ENCODE measurements at places on chromosomes 13 and 19.

- H3K4me3 ChIP-seq = no peak overlapping the region
- no peaks in the 10 kb centered on the region for H3K36me3 ChIP-seq
- no peak for DNase-seq
- H3K27me3 ChIP-seq = no peaks in the 10 kb centered on the region
- H3K4me1 ChIP-seq = no peaks in the 10 kb centered on the region
- H3K27ac ChIP-seq = no peak overlapping the region
These were observed 526.1 kb downstream of the KLF12 start for GRCh38 chr13:73608157-73608516.

DNA sequence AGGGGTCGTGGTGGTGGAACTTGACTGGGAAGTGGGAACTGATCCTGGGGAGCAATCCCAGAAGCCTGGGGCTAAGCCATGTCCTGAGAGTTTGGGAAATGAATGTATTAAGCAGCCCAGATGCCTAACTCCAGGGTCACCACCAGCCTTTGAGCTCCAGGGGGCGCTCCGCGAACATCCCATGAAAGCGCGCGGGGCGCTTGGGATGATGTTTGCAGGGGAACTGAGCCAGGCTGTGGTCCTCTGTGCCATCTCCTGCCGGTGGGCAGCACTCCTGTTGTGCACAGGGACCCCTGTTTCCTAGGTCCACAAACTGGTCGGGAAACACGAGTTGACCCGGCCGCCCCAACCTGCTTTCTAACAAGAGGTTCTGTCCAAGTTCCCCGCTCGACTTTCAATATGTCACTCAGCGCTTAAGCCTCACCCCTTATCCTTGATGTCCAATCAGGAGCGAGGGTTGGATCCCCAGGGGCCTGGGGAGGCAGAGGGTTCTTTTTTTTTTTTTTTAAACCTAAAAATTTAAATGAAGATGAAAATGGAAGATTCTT lies 14.4 kb downstream of the LEUTX start:
- H3K36me3 ChIP-seq = no peaks in the 10 kb centered on the region
- no peaks in the 10 kb centered on the region for H3K4me1 ChIP-seq
- peak overlapping the region; percentile 59 for H3K4me3 ChIP-seq
- H3K27ac ChIP-seq = no peak overlapping the region
- peak; percentile 88 for DNase-seq
- H3K27me3 ChIP-seq = no peaks in the 10 kb centered on the region

DNA sequence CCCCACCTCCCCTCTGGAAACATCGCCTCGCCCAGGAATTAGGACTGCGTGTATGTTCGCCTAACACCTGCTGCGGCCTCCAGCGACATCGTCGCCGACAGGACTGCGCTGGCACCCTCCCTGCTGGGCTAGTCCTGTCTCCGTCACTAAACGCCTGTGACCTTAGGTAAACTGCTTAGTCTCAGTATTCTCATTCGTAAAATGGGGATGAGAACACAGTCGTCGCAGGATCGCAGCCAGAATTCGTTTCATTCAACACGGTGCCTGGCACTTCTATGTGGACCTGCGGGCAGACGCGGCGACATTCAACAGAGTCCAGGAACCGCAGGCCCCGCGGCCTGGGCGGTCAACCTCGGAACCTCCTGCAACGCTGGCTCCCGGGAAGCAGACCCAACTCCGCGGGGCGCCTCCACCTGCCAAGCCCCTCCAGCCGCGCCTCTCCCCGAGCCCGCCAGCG lies 485 bp downstream of the CRYL1 start:
- no peaks in the 10 kb centered on the region for H3K36me3 ChIP-seq
- H3K27ac ChIP-seq = peak overlapping the region; percentile 79

- no peaks in the 10 kb centered on the region for H3K4me1 ChIP-seq
- no peaks in the 10 kb centered on the region for H3K36me3 ChIP-seq
- no peak overlapping the region for H3K27ac ChIP-seq
These were observed 754.5 kb upstream of the MIR17HG start for GRCh38 chr13:90592943-90593342.

DNA sequence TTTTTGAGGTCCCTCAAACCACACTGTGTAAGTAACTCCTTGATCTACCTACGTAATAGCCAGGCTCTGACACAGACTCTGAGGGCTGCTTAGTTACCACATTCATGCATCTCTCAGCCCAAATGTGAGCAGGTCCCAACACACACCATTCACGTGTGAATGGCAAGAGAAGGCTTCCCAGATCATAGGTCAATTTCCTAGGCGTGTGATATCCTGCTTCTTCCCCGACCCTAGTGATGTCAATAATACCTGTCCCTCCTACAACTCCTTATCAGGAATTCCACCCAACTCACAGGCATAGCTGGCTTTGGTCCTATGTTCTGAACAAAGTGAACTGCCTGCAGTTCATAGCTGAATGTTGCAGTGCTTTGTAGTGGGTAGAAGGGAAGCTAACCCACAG lies 334.5 kb downstream of the RFC3 start:
- H3K4me3 ChIP-seq = no peak overlapping the region
- no peak for DNase-seq
- no peaks in the 10 kb centered on the region for H3K36me3 ChIP-seq
- H3K27ac ChIP-seq = no peak overlapping the region
- no peaks in the 10 kb centered on the region for H3K27me3 ChIP-seq

DNA sequence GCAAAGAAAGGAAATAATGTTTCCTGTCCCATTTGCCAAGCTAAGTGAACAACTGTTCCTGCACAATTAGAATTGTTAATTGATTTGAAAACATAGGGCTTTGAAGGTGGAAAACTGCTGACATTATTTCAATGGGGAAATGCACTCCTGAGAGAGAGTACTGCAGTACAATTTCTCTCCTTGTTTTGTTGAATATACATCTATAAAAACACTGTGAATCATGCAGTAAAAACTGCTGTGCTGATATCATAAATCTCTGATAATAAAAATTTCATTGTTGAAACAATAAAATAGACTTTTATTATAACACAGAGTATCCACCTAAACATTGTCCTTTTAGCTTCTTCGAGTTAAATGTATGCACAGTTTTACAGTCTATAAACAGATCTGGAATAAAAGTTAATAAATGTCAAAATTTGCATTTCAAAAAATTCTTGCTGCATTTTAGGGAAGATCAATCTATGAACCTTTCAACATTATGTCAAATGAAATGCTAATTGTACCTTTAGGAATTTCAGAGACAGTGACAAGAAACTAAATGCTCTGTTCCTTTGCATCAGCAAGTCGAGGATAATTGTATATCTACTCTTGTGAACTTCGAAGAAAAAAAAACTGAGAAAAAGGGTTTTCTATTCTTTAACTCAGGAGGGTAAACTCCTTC lies 328.2 kb upstream of the DACH1 start:
- no peak for DNase-seq
- no peaks in the 10 kb centered on the region for H3K27me3 ChIP-seq
- H3K36me3 ChIP-seq = no peaks in the 10 kb centered on the region
- no peaks in the 10 kb centered on the region for H3K4me1 ChIP-seq
- no peak overlapping the region for H3K4me3 ChIP-seq

GRCh38 chr19:35592226-35592625 lies 6.3 kb downstream of the PMIS2 start:
- H3K4me1 ChIP-seq = no peaks in the 10 kb centered on the region
- no peaks in the 10 kb centered on the region for H3K36me3 ChIP-seq
- peak; percentile 25 for DNase-seq
- H3K4me3 ChIP-seq = no peak overlapping the region

- H3K27ac ChIP-seq = no peak overlapping the region
- H3K4me3 ChIP-seq = no peak overlapping the region
- no peak for DNase-seq
- no peaks in the 10 kb centered on the region for H3K27me3 ChIP-seq
- no peaks in the 10 kb centered on the region for H3K36me3 ChIP-seq
These were observed 374.9 kb downstream of the SPRY2 start for GRCh38 chr13:79966059-79966458.

DNA sequence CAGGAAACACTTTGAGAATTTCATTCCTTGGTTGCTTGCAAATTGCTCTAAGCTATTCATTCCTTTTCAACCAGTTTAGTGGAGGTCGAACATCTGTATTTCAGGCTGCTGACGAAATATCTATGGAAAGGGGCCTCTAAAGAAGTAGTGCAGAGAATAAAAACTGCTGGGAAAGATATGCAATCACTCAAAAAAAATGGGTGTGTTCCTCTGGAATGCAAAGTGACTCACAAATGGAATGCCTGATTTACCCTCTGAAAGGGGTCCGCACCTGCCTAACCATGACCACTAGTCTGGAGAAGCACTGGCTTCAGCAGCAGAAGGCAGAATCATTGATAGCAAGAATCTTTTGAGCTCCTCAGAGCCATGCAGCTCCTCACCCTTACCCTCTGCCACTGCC lies 129.4 kb downstream of the PCDH9 start:
- no peaks in the 10 kb centered on the region for H3K36me3 ChIP-seq
- DNase-seq = no peak
- no peaks in the 10 kb centered on the region for H3K4me1 ChIP-seq
- H3K27ac ChIP-seq = no peak overlapping the region
- H3K4me3 ChIP-seq = no peak overlapping the region

- DNase-seq = peak; percentile 42
- no peaks in the 10 kb centered on the region for H3K4me1 ChIP-seq
- H3K27ac ChIP-seq = no peak overlapping the region
- H3K27me3 ChIP-seq = no peaks in the 10 kb centered on the region
These were observed 22.0 kb downstream of the MUC16 start for GRCh38 chr19:8988204-8988603.

GRCh38 chr13:46639033-46639981 lies 86.3 kb downstream of the LRCH1 start:
- no peak overlapping the region for H3K4me3 ChIP-seq
- H3K36me3 ChIP-seq = no peaks in the 10 kb centered on the region
- H3K27me3 ChIP-seq = no peaks in the 10 kb centered on the region
- DNase-seq = no peak

GRCh38 chr19:35801828-35802227 lies 10.8 kb downstream of the PRODH2 start:
- H3K27ac ChIP-seq = no peak overlapping the region
- no peaks in the 10 kb centered on the region for H3K27me3 ChIP-seq
- H3K36me3 ChIP-seq = no peaks in the 10 kb centered on the region
- no peak for DNase-seq
- no peaks in the 10 kb centered on the region for H3K4me1 ChIP-seq
- no peak overlapping the region for H3K4me3 ChIP-seq

DNA sequence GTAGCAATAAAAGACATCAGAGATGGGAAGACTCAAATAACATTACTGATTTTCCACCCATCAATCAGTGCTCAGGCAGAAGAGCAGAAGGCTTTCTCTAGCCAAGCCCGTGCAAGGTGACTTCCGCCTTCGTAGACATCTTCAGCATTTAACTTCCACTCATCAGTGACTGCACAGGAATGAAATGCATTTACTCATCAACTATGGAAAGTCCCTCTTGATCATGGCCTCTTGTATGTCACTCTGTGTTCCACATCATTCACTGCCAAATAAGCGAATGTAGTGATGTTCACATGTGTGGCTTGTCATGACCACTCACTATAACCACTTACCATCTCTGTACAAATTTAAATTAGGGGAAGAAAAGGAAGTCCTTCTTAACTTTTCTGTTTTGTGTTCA lies 49.4 kb downstream of the SACS start:
- H3K36me3 ChIP-seq = no peaks in the 10 kb centered on the region
- H3K27me3 ChIP-seq = no peaks in the 10 kb centered on the region
- DNase-seq = no peak
- peaks cover 6% of the 10 kb centered on the region for H3K4me1 ChIP-seq

DNA sequence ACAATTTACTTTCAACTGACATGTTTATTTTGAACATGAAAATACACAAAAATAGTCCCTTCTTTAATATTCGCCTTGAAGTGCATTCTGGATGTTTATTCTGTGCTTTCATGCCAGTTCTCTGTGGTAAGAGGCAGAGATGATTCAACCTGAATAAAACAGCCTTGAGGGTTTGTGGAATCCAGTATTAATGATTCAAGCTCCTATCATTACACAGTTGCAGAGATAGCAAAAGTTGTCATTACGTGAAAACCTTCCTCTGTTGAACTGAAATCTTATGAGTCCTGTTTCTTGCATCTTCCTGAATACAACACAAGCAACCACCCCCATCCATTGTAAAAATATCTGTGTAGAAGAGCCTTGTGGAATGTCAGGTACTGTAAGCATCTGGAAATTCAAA lies 142.3 kb upstream of the HTR2A start:
- H3K4me1 ChIP-seq = no peaks in the 10 kb centered on the region
- no peaks in the 10 kb centered on the region for H3K36me3 ChIP-seq
- no peak overlapping the region for H3K27ac ChIP-seq
- H3K4me3 ChIP-seq = no peak overlapping the region
- H3K27me3 ChIP-seq = no peaks in the 10 kb centered on the region

DNA sequence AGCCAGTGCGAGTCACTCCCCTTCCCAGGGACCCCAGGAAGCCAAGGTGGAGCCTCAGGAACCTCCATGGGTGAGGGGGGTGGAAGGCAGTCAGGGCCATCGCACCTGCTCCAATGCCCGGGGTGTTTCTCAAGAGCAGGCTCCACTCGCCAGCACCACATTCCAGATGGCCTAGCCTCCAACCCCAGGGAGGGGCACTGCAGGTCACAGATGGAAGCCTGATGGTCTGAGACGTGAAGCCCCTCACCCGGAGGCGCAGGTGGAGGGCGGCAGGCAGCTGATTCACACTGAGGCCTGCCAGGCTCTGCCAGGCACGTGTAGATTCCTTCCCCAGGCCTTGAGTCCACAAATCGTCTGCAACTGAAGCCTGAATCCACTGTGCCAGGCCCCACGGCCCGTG lies 23.0 kb upstream of the ISYNA1 start:
- no peak overlapping the region for H3K4me3 ChIP-seq
- peaks cover 41% of the 10 kb centered on the region for H3K4me1 ChIP-seq
- peak overlapping the region; percentile 7 for H3K27ac ChIP-seq

DNA sequence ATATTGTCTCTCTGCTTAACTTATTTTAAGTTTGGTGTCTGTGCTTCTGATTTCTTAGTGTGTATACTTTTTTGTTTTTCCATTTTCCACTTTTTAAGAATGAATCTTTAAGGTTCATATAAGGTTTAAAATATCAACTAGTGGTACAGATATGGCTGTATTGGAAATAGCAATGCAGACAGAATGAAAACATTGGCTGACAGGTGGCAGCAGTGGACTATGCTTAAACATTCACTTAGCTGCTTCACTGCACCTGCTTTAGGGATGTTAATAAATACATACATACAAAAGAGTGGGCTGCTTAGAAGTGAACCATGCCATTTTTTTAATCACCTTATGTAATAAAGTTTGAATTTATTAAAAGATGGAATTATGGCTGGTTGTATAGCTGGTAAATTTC lies 27.3 kb downstream of the TM9SF2 start:
- H3K4me1 ChIP-seq = peaks cover 4% of the 10 kb centered on the region
- H3K27me3 ChIP-seq = no peaks in the 10 kb centered on the region
- H3K36me3 ChIP-seq = no peaks in the 10 kb centered on the region
- no peak overlapping the region for H3K27ac ChIP-seq

DNA sequence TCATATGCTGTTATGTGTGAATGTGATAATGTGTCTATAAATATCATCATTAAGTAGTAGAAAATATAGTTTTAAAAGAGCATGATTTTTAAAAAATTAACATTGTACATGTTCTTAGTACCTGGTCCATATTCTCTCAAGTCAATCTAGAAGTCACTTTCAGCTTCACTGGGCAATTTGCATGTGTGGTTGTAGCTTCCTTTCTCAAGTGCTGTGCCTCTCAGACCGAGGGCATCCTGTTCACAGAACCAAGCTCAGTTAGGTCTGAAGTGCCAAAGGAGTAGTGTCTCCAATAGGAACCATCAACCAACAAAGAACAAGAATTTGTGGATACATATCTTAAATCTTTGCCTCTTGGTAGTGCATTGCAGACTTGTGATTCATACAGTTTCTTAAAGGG lies 541.8 kb upstream of the SLC10A2 start:
- no peak overlapping the region for H3K27ac ChIP-seq
- no peaks in the 10 kb centered on the region for H3K36me3 ChIP-seq
- no peaks in the 10 kb centered on the region for H3K4me1 ChIP-seq
- H3K27me3 ChIP-seq = no peaks in the 10 kb centered on the region
- H3K4me3 ChIP-seq = no peak overlapping the region
- no peak for DNase-seq
